COR-L47 (cell line): ENCODE measurements at places on chromosomes 4 and X.

DNA sequence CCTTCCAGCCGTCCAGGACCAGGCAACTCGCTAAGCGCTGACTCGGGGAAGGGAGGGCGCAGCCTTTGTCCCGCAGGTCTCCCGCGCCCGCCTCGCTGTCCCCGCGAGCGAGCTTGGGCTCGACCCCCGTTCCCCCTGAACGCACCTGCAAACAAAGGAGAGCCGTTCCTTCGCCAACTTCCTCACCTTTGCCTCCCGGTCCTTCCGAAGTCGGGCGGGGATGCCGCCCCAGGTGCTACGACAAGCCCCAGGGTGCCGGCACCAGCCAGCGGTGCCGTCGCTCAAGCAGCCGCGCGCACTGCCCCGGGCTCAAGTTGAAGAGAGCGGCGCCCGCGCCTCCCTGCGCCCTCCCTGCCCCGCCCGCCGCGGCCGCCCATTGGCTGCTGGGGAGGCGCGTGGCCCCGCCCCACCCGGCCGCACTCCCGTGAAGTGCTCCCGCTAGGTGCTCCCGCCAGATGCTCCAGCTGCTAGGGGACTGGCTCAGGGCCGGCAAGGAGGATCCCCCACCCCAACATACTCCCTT is 107.1 kb downstream of the NSUN7 start:
- DNase-seq = peak; percentile 82

- DNase-seq = no peak
Measured at GRCh38 chrX:109684136-109684535, 48.9 kb downstream of the ACSL4 start.

- peak; percentile 32 for DNase-seq
Measured at GRCh38 chrX:40154853-40155588, 57.3 kb upstream of the BCOR start.

DNA sequence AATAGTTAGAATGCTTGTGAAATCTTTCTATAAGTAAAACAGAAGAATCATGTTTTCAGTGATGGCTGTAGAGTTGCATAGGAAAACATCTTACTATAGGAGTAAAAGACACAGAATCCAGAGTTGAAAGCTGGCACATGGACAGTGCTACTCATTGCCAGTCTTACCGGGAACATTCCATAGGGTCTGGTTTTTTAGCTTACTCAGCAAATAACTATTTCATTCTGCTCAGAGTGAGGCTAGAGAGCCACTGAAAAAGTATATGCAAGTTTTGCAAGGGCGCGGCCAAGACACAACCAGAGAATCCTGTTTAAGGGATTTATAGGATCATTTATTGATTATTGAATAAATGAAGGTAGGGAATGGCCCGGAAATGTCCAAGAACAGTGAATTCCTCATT is 60.3 kb downstream of the MTHFD2L start:
- DNase-seq = no peak

DNA sequence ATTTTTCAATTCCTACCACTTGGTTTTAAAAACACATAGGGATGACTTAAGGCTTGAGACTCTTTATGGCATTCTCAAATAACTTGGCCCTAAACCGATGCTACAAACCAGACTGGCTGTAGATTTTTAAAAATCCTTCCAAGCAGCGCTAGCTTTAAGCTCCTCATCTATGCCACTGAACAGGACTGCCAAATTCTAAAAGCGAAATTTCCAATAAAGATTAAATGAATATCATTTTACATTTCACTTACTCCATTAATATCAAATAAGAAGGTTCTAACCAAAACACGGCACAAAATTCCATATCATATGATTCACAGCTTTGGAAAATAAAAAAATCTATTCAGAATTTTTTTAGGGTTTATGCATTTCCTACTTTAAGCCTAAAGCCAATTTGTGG is 134.2 kb downstream of the FANCB start:
- DNase-seq = no peak

- no peak for DNase-seq
Measured at GRCh38 chr4:146932116-146932515, 13.5 kb downstream of the TTC29 start.

- DNase-seq = no peak
Measured at GRCh38 chr4:69843932-69844331, 16.0 kb downstream of the SULT1E1 start.

GRCh38 chr4:116926631-116927295 is 158.6 kb downstream of the TRAM1L1 start:
- DNase-seq = no peak

- DNase-seq = no peak
Measured at GRCh38 chr4:54614149-54614548, 43.6 kb upstream of the KIT start.

GRCh38 chr4:146334862-146335449 is 120.6 kb downstream of the REELD1 start:
- no peak for DNase-seq

- no peak for DNase-seq
Measured at GRCh38 chrX:148567779-148568178, 67.4 kb downstream of the AFF2 start.

- DNase-seq = peak; percentile 25
Measured at GRCh38 chrX:48648336-48648751, 35.3 kb upstream of the WAS start.

DNA sequence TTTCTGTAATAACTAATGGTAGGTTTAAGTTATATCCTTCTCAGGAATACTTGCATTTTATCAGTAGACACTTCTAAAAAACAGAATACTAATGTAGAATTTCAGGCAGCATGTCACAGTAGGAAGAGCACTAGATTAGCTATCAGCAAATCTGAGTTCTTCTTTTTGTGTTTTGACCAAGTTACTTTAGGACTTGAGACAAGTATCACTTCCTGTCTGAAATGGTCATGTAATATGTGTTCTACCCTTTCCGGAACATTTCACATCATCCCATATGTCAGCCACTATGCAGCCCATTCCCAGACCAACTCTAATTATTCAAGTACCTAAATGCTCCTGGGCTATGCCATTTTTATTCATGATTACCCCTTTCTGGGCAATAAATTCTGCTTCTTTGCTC is 401.8 kb upstream of the RPS6KA3 start:
- no peak for DNase-seq

DNA sequence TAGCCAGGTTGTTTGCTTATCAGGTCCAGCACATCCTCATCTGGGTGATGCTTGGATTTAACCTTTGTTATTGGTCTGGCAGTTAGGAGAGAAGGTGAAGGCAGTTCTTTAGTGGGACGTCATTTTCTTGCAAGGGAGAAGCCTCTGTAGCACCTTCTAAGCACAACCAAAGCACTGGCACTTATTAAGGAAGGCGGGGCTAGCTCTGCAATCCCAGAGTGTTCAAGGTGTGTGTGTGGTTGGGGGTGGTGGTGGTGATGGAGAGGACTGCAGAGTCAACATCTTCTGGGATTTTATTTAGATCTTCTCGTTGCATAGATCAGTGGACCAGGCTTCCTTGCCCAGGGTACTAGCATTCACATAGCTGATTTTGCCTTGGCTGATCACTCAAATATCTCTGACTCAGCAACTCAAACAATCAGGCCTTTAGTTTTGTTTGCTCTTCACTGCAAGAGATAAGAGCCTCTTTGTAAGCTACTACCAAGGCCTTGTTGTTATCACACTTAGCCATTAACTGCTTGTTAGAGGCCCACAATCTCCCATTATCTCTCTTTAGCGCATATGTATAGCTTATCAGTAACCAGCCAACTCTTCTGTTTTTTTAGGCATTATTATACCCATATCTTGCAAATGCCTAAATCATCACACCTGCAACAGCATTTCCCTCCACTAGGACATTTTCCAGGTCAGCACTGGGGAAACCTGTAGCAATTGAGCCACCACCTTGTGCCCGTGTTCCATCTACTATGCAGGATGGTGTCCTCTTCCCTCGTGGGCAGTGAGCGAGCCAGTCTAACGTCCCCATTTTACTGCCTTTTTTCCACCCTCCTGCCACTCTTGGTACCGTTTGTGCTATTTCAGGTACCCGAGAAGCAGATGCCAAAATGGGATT is 36.5 kb upstream of the LINC00632 start:
- no peak for DNase-seq

DNA sequence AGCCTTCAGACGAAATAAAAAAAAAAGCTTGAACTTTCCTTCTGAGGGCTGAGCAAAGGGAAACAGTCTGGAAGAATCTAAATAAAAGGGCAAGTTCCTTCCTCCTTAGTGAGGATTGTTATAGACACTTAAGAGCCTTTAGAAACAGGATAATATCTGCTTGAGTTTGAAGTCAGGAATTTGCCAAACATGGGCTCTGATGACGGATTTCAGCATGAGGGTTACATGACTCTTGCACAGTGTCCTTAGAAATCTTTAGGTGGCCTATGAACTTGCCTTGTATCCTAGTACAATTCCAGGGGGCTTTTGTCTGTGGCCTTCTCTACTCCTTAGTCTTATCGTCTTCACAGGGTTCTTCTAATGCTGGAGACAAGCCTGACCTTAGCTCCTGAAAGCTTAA is 94.1 kb downstream of the RLIM start:
- DNase-seq = no peak

GRCh38 chr4:145784036-145784435 is 104.1 kb downstream of the C4orf51 start:
- no peak for DNase-seq

DNA sequence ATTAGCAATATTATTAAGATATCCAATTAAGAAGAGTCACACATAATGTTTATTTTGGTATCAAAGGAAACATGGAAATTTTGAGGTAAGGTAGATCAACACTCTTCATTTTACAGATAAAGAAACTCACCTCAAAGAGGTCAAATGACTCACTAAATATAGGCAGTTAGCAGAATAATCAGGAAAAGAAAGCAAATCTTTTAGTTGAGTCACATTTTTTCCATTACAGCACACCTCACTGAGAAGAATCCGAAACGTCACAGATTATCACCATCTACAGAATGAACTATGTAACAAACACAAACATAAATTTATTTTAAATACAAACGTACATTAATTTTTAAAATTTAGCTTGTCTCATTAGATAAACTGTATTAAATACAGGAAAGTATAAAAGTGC is 70.1 kb downstream of the TMEM47 start:
- no peak for DNase-seq

DNA sequence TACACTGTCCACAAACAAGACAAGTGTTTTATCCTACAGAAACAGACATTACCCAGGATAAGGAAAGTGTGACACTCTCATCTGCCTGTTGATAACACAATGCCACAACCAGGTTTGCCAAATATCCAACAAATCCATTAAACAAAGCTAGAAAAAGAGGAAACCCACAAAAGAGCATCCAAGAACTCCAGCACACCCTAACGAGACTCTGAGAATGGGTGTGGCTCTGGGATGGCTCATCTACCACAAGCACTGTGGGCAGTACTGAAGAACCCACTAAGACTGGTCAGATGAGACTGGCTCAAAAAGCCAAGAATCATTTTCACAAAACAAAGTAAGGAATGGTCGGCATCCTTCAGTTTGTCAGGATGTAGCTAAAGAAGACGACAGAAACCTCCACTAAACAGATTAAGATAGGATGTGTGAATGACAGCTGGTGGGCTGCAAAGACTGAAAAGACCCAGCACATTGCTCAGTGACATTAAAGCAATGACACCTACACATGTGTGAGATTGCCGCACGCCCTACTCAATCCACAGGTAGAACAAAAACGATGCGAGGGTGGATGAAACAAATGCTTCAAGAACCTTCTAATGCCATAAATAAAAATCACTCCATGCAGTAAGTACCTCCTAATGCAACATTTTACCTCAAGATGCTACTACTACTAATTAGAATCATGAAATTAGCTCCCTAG is 14.7 kb downstream of the ATP8A1 start:
- DNase-seq = no peak

GRCh38 chrX:154751203-154751668 is 359 bp upstream of the GAB3 start:
- no peak for DNase-seq

GRCh38 chrX:123878252-123878721 is 18.4 kb downstream of the XIAP start:
- DNase-seq = no peak

DNA sequence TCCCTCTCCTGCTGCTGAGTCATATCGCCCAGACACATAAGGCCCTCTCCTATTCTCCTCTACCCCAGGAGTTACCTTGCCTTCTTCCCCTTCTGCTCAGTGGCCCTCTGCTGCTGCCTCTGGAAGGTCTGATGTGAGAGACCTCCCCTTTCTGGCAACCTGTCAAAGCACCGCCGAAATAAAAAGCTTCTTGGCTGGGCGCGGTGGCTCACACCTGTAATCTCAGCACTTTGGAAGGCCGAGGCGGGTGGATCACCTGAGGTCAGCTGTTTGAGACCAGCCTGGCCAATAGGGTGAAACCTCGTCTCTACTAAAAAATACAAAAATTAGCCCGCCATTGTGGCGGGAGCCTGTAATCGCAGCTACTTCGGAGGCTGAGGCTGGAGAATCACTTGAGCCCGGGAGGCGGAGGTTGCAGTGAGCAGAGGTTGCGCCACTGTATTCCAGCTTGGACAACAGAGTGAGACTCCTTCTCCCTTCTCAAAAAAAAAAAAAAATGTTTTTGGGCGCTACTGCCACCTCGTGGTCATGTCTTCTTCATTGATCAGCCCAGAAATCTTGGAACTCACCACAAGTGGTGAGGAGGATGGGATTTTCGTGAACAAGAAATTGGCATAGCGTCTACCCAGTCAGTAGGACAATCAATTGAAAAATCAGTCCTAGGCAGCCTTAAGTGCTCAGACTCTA is 8.6 kb upstream of the ZXDA start:
- no peak for DNase-seq

DNA sequence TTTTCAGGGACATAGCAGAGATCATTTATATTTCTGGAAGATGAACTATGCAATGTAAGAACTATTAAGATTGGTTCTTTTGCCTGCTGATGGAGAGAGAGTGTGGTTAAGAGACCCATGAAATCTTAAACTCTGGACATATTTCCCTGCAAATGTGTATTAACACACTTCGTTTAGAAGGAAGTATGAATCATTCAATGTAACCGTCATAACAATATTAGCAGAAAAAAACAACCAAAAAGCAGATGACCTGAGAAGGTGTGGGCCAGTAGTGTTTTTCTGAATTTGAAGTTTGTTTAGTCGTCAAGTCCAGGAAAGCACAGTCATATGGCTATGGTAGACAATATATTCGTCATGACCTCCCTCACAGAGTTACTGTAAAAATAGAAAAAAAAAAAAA is 2.5 kb upstream of the TMPRSS11D start:
- DNase-seq = no peak

DNA sequence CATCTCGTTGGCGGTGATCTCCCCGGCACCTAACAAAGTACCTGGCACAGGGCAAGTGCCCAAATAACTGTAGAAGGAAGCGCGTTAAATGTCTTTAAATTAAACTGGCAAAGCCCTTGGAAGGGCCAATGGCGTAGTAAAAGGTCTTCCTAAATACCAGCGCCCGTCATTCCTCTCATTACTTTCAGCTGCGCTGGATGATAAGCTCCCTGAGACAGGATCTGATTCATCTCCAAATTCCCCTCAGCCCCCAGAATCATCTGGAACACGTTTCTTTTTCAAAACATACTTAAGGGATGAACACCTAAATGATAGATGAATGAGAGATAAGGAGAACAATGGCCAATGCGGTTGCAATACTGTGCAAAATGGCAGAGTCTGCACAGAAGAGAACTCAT is 95.1 kb downstream of the AFAP1 start:
- DNase-seq = no peak
